GM19239 (cell line): ENCODE measurements at places on chromosomes 4 and X.

DNA sequence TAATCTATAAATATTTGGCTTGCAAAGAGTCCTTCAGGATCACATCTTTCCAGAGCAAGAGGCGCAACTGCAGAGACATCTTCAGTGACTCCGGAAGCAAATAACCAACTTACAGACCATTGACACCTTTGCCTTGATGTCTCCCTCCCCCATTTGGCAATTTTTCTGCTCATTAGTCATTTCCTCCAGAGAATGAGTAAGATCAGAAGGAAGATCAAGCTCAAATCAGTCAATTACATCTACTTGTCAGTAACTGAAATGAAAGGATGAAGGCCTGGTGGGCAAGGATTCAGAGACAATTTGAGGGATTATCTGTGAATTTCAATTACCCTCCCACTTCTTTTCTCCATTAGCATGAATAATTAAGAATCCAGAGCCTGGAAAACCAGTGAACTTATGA lies 665.6 kb upstream of the CPEB2 start:
- no peak for DNase-seq

DNA sequence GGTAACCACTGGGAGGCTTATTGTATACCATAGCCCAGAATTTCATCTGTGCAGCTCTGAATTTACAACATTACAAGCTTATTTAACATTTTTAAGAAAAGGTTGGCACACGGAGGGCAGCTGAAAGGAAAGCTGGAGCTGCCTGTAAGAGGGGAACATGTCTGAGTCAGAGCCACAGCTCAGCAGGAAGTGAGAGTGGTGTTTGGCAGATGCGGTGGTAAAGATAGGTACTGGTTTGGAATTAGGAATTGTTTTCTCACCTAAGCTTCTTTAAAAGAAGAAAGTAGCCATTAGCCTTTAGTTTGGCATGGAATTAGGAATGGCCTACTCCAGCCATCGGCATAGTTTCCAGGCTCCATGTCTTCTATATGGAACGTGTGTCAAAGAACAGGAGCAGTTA lies 172.5 kb upstream of the ANXA3 start:
- no peak for DNase-seq

DNA sequence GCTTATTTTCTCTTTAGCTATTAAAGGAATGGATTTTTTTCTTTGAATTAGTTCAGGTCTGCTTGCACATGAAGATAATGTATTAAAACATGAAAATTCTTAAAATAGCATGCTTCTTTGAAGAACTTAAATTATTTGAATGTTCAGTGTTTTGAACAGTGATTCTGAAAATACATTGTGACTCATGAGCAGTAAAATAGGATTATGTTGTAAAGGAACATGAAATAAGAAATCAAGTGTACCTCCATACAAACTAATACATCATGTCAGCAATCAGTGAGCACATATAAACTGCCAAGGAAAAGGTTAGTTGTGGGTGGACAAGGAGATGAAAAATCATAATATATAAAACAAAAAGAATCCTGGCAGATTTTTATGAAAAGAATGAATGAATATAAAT lies 66.1 kb downstream of the SNX25 start:
- DNase-seq = no peak

GRCh38 chrX:68897118-68897945 lies 68.5 kb downstream of the EFNB1 start:
- DNase-seq = no peak

- DNase-seq = peak; percentile 28
Observed at GRCh38 chr4:8537041-8537461, 43.1 kb upstream of the GPR78 start.

GRCh38 chr4:146222313-146222712 lies 8.0 kb downstream of the REELD1 start:
- DNase-seq = no peak

DNA sequence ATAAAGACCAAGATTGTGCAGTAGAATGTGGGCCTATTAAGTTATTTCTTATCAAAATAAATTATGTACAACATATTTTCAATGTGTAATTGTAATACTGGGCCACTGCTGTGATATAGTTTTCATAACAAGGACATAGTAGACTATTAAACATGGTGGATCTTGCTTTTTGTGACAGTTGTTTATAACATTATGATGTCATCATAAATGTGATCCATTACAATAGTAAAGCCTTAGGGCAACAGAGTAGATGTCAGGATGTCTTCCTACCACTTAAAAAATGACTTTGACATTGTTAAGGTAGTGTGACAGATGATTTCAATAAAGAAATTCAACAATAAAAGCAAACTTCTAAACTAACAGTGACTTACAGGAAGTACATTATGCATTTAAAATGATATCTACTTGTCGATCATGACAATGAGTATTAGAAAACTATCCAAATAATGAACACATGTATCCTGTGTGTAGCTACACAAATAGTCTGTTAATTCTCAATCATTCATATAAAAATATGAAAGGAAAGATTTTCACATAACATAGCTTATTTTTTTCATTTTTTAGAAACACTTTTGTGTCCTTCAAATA lies 5.3 kb upstream of the AGA start:
- DNase-seq = no peak

GRCh38 chr4:123956204-123956603 lies 559.6 kb downstream of the SPRY1 start:
- DNase-seq = no peak

DNA sequence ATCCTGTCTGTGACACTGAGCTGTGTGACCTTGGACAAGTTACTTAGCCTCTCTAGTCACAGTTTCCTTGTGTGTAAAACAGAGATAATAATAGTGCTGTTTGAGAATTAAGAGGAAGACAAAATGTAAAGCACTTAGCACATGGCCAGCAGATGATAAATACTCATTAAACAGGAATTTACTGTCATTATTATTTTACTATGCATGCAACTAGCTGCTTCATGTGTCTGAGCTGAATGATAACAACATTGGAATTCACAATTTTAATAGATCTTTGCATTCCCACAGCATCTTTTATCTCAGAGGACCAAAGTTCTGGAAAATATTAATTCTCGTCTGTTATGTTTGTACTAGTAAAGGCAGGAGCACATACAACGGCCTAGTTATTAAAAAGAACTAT lies 79.2 kb upstream of the TET2 start:
- no peak for DNase-seq

DNA sequence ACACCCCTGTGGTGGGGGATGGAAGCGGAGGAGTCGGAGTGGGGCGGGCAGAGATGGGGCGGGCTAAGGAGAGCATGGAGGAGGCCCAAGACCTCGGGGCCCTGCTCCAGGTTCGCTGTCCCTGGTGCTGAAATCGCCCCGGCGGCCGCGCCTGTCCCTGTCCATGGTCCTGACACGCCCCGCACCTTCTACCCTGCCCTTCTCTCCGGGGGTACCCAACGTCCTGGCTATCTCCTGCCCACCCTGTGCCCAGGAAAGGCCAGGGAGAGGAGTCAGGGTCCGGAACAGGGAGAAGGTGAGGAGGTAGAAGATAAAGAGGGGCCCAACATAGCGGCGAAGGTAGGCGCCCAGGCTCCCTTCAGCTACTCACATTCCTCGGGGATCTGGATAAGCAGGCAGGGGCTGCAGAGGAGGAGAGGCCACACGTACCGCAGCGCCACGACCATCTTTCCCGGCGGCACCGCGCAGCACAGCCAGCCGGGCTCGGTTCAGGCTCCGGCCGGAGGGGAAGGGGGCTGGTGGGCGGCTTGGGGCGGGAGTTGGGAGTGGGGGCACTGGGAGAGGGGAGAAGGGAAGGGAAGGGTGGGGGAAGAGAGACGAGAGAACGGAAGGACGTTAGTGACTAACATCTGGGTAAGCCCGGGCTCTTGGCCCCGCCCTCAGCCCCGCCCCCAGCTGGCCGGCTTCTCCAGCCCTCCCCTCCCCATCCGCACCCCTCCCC lies 10.4 kb downstream of the L1CAM start:
- peak; percentile 62 for DNase-seq

DNA sequence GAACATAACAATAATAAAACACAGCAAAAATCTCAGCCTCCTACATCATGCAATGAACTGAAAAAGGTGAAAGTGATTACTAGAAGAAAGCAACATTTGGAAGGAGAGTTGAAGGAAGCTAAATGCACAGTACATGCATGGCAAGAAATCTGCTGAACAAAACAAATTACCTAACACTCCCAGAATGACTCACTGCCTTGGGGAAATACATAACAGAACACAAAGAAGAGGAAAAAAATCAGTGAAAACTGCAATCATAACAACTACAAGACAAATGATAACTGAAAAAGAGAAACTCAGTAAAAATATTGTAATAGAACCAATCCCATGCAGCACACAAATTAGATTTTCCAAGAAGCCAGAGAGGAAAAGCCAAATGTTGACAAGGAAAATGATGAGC lies 1513.2 kb downstream of the ARAP2 start:
- DNase-seq = no peak

DNA sequence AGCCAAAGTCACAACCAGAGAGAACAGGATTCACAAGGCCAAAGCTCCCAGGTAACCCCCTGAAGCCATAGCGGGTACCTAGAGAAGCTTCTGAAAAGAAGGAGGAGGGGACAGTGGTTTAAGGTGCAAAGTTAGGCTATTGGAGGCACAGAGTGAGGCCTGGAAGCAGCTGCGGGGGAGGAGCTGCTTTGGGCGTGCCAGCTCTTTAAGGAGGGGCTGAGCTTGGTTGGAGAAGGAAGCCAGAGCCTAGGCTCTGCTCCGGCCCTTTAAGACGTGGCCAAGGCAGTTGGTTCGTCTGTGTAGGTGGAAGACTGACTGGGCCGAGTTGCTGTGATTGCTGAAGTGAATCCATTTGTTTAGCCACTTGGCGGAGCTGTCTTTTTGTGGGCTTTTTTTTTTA lies 1.5 kb downstream of the KLF8 start:
- peak; percentile 18 for DNase-seq

- no peak for DNase-seq
Observed at GRCh38 chr4:141046255-141046654, 87.0 kb downstream of the RNF150 start.

DNA sequence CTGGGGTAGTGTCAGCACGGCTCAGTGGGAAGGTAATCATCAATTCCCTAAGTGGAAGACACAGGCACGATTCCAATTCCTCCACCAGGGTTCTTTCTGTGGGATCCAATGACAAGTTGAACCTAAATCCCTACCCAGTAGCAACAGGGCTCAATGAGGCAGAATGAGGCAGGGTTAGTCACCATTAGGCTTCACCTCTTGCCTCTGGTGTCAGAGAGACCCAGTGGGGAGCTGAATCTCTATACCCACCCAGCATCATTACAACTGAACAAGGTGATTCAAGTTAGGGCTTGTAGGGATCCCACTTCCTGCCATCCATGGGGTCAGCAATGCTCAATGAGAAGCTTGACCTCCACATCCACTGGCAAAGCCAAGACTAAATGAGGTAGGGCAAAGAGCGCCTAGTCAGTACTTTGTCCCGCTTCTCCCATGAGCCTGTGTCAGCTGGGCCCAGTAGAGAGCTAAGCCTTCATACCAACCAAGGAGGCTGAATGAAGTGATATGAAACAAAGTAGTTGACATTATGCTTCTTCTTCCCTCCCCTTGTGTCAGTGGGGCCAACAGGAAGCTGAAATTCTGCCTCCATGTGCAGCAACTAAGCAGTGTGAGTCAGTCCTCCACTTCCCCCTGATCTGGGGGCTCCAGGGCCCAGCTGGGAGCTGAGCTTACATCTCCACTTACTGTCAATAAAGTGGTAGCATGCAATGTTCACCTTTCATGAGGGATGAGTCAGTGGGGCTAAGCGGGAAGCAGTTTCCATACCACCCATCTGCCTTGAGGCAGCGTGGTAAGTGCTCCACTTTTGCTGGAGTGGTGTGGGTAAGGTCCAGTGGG lies 36.4 kb upstream of the RBM41 start:
- no peak for DNase-seq

- no peak for DNase-seq
Observed at GRCh38 chrX:54570332-54570731, 40.3 kb downstream of the GNL3L start.
